ENCODE measurements at places on chromosomes 12 and 14.

DNA sequence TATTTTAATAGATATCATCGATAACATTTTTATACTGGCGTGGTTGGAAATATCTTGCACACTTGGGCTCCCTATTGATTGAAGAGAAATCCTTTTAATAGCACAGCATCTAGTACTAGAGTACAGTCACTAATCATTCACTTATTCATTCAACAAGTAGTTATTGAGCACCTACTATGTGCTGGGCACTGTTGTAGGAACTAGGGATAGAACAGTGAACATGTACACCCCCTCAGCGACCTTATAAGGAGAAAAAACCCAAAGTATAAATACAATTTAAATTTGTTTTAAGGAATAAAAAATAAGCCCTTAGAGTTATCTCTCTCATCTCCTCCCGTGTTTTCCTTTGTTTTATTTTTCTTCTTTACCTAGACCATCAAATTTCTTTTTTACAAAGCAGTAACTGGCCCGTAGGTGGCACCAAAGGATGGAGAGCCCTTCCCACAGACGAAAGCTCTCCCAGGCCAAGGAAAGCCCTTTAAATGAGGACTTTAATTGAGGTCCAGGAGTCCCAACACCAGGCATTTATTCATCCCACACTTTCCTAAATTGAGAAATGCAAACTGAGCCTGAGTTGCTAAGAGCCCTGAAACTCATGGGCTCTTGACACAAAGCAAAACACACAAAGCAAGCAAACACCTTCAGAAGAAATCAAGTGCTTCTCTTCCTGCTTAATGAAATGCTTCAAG lies 29.0 kb downstream of the PEBP1 start:
- peak; percentile 40 for DNase-seq

DNA sequence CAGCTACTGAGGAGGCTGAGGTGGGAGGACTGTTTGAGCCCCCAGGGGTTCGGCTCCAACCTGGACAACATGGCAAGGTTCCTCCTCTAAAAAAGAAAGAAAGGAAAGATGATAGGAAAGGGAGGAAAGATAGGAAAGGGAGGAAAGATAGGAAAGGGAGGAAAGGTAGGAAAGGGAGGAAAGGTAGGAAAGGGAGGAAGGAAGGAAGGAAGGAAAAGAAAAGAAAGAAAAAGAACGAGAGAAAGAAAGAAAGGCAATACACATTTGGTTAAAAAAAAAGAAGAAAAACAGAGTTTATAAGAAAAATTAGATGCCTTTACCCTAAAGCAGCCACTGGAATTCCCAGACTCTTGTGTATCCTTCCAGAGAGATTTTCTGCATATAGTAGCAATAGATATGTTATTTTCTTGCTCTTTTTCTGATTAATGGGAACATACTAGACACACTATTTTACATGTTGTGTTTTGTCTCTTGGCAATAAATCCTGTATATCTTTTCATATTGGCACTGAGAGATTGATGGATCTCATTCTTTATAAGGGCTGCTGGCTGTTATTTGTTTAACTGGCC lies 12.2 kb downstream of the HNF1A start:
- DNase-seq: no peak

DNA sequence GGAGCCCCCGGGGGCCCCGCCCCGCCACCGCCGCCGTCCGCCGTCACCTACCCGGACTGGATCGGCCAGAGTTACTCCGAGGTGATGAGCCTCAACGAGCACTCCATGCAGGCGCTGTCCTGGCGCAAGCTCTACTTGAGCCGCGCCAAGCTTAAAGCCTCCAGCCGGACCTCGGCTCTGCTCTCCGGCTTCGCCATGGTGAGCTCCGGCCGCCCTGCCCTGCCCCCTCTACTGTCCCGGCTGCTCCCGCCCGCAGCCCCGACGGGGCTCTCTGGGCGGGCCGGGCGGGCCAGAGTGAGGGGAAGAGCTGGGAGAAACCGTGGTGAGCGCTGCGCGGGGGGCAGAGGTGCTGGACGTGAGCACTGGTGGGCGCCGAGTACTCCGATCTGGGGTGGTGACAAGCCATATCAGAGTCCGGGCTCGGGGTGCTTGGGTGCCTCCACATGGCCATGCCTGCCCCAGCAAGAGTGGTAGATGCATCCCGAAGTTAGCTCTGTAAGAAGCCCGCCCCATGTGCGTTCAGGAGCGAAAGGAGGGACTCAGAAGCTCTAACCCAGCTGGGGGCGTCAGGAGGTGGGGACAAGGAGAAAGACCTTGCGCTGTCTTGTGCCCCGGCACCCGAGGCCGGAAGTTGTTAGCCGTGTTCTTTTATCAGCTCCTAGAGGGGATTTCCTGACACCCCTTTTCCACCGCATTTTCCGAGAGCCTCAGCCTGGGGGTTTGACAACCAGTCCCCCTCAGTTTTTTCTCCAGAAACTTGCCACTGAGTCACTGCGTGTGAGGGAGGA lies 717 bp downstream of the ORAI1 start:
- DNase-seq: peak; percentile 73

DNA sequence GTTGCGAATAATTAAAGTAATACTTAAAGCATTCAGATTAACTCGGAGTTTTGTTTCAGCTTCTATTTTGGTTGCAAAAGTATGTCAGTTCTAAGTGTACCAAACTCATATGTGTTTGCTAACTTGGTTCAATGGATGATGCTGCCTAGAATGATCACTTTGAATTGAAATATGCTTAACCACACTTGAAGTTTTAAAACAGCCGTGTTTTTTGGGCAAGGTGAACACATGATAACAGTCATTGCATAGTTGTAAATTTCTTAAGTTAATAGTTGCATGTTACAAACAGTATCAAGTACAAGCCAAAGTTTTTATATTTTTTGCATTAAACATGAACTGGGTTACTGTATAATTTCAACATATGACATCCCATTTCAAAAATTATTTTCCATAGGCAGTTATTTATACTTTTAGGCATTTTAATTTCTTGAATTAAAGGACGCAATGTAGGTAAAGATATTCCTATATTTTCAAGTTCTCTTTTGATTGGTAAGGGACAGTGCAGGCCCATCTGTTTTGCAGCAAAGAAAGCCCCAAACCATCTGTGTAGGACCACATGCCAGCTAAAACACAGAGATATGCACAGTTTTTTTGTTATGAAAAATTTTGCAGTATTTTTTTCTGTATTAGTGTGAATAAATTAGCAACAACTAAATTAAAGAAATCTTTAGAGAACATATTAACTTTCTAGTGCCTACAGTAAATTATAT lies 575.5 kb downstream of the PRKD1 start:
- no peak for DNase-seq

GRCh38 chr12:126447346-126447745 lies 1382.1 kb downstream of the AACS start:
- DNase-seq: no peak

DNA sequence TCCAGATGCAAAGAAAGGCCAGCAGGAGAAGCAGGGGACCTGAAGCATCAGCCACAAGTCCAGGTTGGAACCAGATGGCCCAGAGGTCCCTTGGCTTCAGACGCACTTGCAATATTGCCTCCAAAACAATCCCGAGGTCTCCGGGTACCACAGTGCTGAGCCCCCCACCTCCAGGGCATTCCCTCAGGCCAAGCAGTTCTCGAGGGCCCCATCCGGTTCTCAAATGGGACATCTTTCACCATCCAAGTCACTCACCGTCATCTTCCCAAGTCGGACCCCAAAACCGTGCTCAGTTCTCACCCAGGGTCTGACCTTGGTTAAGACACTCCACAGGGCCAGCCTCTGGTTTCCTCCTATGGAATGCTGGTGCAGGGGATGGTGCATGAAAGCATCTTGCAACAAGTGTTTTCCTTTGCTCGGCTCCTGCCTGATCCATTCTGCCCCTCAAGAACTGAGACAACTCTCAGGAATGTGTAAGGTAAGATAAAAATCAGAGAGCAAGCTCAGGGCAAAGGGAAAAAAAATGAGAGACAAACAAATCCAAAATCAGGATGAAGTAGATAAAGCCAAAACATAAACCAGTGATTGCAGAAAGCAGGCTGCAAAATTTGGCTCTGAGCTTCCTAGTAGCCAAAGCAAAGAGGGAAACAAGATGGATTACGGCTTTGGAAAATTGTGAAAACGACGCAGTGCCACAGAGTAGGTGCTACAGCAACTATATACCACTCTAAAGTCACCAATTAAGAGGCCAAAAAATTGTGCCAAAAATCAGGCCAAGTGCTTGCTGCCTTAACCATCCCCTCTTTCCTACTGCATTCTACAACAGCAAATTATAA lies 8.0 kb downstream of the NCOR2 start:
- DNase-seq: no peak

GRCh38 chr12:32265951-32266350 lies 133.4 kb upstream of the FGD4 start:
- no peak for DNase-seq

DNA sequence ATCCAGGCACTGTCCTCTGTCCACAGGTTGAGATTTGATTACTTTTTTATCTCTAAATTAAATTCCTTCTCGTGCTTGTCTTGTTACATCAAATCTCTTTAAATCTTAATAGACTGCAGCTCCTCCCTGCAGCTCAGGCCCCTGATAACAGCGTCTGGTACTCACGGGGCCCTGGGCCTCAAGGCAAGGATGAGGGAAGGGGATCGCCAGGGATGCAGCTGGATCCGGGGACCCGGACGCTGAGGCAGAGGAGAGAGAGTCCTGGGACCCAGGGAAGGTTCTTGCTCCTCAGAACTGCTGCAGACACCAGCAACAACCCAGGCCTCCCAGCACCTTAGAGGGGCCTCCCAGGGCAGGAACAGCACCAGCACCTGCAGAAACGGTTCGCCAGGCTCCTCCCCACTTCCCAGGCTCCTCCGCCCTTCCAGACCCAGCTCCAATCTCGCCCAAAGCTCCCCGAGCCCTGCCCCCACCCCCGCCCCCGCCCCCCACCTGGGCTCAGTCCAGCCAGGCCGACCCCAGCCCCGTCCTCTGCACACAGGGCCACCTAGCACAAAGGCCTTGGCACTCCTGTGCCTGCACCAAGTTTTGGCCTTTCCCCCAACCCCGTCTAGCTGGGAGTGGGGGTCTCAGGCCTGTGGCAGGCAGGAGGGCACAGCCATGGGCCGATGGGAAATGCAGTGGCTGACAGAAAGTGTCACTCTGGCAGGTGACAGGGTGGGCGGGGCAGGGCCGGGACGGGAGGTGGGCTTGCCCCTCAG lies 60.3 kb upstream of the GALNT9 start:
- no peak for DNase-seq

- DNase-seq: peak; percentile 79
Measured at GRCh38 chr12:94618995-94619695, 31.2 kb downstream of the TMCC3 start.

- DNase-seq: no peak
Measured at GRCh38 chr12:67524861-67525616, 123.5 kb upstream of the DYRK2 start.

GRCh38 chr12:11765817-11766794 lies 116.6 kb downstream of the ETV6 start:
- peak; percentile 56 for DNase-seq

DNA sequence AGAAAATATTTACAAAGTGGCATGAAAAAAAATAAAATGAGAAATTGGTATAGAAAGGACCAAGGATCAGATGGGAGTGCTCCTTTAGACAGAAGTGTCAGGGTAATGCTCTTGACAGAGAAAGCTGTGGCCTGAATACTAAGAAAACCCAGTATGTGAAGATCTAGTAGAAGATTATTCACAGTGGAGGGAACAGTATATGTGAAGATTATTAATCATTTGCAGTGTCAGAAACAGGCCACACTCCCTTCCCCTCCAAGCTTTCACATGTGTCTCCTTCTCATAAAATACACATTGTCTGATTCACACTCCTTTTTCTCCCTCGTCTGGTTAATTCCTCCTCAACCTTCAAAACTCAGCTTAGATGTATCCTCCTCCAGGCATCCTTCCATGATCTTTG lies 41.3 kb downstream of the CAPS2 start:
- no peak for DNase-seq

- peak; percentile 55 for DNase-seq
Measured at GRCh38 chr14:79583738-79584408, 627.4 kb downstream of the DIO2 start.

DNA sequence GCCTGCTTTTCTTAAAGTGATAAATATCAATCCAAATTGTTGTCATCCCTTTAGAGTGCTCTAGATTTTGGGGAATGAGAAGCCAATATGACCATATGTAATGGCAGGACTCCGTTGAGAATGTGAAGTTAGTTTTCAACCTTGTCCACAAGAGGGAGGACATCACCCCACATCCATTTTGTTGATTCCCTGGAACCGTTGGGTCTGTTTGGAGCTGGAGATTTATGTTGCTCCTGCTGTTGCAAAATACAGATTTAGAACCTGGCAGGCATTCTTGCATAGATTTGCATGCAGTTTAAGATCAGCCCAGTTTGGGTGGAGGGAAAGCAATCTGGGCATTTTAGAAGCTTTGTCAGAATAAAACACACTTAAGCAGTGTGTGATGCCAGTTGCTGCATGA lies 620.1 kb downstream of the NRXN3 start:
- no peak for DNase-seq

DNA sequence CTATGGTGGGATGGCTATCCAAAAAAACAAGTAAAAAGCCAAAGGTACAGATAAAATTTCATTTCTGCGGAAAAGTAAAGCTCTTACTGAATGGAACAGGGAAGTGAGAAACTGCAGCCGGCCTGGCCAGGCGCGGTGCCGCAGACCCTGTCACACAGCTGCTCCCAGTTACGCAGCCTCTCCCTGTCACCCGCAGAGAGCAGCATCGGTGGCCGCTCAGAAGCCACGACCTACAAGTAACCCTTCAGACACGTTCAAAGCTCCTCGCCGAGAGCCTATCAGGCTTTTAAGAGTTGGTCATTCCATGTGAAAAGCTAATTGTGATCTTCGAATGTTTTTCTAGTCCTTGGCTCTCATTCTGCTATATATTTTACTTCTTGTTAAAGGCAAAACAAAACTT lies 11.0 kb upstream of the ANKLE2 start:
- DNase-seq: no peak

DNA sequence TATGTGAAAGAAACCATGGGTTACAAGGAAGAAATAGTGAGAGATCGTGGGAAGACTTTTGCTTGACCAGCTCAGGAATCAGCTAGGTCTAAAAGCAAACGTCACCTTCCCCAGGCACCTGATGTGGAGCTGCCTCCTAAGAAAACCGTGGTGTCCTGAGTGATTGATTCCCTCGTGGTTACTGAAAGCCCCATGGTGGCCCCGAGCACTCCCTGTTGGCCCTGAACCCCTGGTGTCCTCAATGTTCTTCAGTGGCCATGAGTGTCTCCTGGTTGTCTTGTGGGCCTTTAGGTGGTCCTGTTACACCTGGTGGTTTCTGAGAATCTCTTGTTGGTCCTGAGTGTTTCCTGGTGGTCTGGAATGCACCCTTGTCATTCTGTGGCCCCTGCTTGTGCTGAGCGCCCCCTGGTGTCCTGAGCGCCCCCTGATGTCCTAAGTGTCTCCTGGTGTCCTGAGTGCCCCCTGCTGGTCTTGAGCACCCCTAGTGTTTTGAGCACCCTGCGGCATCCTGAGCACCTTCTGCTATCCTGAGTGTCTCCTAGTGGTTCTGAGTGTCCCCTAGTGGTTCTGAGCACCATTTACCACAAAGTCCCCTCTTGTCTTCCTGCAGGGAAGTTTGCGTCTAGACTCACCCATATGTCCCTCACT lies 518.7 kb downstream of the TMEM121 start:
- DNase-seq: no peak
